ENCODE measurements at places on chromosomes 2 and 18.

- no peak for DNase-seq
Measured at GRCh38 chr18:59960272-59960671, 60.5 kb downstream of the PMAIP1 start.

DNA sequence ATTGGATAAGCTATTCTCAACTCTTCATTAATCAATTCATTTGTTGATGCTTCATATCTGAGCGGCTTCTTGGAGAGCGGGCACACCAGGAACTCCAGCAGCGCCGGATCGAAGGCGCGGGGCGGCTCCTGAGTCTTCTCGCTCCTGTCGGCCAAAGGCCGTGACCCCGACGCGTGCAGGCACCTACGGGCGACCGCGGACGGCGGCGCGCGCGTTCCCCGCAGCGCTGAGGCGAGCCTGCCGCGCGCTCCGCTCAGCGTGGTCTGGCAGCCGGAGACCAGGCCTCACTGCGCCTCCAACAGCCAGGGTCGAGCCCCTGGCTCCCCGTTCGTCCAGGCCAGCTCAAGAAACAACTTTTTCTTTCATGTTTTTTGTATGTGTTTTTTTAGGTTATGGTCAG, 97.5 kb downstream of the ICA1L start:
- DNase-seq, result no peak

DNA sequence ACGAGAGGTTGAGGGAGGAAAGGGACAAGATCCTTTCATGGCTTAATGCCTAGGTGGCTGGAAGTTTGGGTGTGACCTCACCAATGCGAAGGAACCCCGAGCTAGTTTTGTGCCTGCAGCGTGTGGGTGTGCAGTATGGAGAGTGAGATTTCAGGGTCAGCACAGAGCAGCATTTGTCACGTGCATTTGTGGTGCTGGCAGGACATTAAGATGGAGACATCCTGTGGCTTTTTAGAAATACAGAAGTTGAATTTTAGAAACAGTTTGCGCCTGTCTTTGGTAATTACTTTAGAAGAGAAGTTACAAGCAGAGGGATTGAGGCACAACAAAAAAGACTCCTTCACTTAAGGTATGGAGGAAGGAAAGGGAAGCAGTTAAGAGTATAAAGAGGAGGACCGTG, 258.2 kb upstream of the THUMPD2 start:
- no peak for DNase-seq

DNA sequence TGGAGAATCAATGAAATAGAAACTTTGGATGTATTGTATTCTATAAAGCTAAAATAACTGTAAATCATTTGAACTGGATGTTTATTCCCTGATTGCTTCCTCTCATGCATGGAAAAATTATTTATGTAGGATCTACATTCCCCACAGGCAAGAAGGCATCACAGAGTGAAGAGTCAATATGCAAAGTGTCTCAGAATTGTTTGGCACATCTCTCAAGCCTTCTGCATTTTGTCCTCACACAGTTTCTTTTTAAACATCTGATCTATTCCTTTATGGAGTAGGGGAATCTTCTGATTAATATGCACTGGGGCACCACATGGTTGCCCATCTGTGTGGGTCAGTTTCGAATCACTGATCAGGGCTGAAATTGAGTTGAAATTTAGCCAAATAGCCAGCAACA, 465.4 kb downstream of the ZNF804A start:
- no peak for DNase-seq

- no peak for DNase-seq
Measured at GRCh38 chr2:74227646-74228045, 29.2 kb downstream of the MTHFD2 start.
